HFFc6 (cell line): ENCODE measurements at places on chromosomes 11 and 22. TPM values are rescaled to one million over a fixed set of nuclear protein-coding genes. Genes with fewer than 3 reads are reported as not detected.
A peak's percentile ranks its signal among the peaks of the same experiment; 100 is the strongest.

BAD gene
- total RNA-seq, result 67.6 to 73.0 TPM (median 72.7 TPM) in 3 replicates

HEPN1 gene
- not detected in 3 replicates for total RNA-seq

UCP3 gene
- total RNA-seq, result 0.10 to 0.84 TPM (median 0.27 TPM) in 3 replicates

OR10A2 gene
- not detected in 3 replicates for total RNA-seq

DNA sequence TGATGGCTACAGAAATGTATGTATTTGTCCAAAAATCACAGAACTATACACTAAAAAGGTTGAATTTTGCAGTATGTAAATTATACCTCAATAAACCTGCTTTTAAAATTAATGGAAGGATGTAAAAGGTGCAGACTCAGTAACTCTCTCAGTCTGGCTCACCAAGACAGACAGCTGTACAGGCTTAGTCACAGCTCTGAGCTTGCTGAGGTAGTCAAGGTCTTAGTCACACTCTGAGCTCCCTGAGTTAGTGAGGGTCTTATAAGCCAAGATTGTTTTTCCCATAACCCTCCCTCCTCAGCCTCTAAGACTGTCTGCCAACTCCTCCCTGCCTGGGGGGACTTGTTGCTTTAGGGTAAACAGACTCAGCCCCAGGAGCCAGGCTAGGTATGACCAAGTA, 59.3 kb upstream of the IZUMO1R start:
- no peak overlapping the region for H3K4me3 ChIP-seq
- H3K36me3 ChIP-seq, result no peaks in the 10 kb centered on the region
- H3K27me3 ChIP-seq, result peaks cover 6% of the 10 kb centered on the region
- H3K27ac ChIP-seq, result no peak overlapping the region
- no peak for DNase-seq

- H3K27me3 ChIP-seq, result peaks cover 2% of the 10 kb centered on the region
- peaks cover 56% of the 10 kb centered on the region for H3K4me1 ChIP-seq
- no peak overlapping the region for H3K4me3 ChIP-seq
- peak; percentile 77 for DNase-seq
Observed at GRCh38 chr11:93842461-93842860, 8.0 kb downstream of the VSTM5 start.

GRCh38 chr11:36467012-36467411, 43.1 kb downstream of the TRAF6 start:
- peaks cover 72% of the 10 kb centered on the region for H3K4me1 ChIP-seq
- no peak overlapping the region for H3K27ac ChIP-seq
- DNase-seq, result no peak
- H3K36me3 ChIP-seq, result peaks cover 27% of the 10 kb centered on the region
- peaks cover 4% of the 10 kb centered on the region for H3K27me3 ChIP-seq

GRCh38 chr11:47067401-47067800, 109.3 kb downstream of the ARFGAP2 start:
- no peak for DNase-seq
- peaks cover 29% of the 10 kb centered on the region for H3K4me1 ChIP-seq
- H3K27ac ChIP-seq, result no peak overlapping the region
- H3K4me3 ChIP-seq, result no peak overlapping the region
- peaks cover 2% of the 10 kb centered on the region for H3K27me3 ChIP-seq

GRCh38 chr22:45478108-45478771, 24.4 kb upstream of the FBLN1 start:
- H3K4me3 ChIP-seq, result no peak overlapping the region; the same call in 1 of the 2 replicates
- no peaks in the 10 kb centered on the region for H3K36me3 ChIP-seq
- DNase-seq, result peak; percentile 97
- peak overlapping the region; percentile 80 for H3K27ac ChIP-seq
- peaks cover 1% of the 10 kb centered on the region; the same call in 1 of the 2 replicates for H3K27me3 ChIP-seq

DNA sequence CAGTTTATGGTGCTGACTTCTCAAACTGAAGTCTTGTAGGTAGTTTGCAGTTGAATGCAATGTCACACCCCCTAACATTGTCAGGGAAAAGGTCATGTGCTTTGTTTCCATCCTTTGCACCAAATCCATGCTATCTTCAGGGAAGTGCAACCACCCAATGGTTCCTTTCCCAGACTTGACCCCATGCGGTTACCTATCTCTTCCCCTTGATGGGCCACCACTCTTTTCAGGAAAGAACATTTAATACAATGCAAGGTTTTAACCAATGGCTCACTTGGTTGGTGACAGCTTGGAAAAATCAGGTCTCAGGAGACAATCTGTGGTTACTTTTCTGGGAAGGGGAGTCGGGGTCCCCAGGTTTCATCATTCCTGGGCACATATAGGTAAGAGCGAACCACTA, 2.1 kb downstream of the ABTB2 start:
- DNase-seq, result no peak
- peaks cover 35% of the 10 kb centered on the region for H3K4me1 ChIP-seq
- H3K27me3 ChIP-seq, result peaks cover 12% of the 10 kb centered on the region
- peak overlapping the region; percentile 80 for H3K4me3 ChIP-seq

GRCh38 chr11:13480198-13480597, 15.6 kb downstream of the PTH start:
- H3K27ac ChIP-seq, result no peak overlapping the region
- H3K4me3 ChIP-seq, result no peak overlapping the region
- H3K4me1 ChIP-seq, result no peaks in the 10 kb centered on the region

- H3K27ac ChIP-seq, result no peak overlapping the region
- H3K36me3 ChIP-seq, result peaks cover 20% of the 10 kb centered on the region; the same call in 1 of the 2 replicates
- H3K4me1 ChIP-seq, result peaks cover 13% of the 10 kb centered on the region
- H3K27me3 ChIP-seq, result peaks cover 12% of the 10 kb centered on the region
Observed at GRCh38 chr11:65538915-65539743, 14.2 kb downstream of the SCYL1 start.

GRCh38 chr22:38453996-38454352, 1.0 kb downstream of the KCNJ4 start:
- H3K27me3 ChIP-seq, result peaks cover 68% of the 10 kb centered on the region
- no peaks in the 10 kb centered on the region; the same call in 1 of the 2 replicates for H3K4me1 ChIP-seq

DNA sequence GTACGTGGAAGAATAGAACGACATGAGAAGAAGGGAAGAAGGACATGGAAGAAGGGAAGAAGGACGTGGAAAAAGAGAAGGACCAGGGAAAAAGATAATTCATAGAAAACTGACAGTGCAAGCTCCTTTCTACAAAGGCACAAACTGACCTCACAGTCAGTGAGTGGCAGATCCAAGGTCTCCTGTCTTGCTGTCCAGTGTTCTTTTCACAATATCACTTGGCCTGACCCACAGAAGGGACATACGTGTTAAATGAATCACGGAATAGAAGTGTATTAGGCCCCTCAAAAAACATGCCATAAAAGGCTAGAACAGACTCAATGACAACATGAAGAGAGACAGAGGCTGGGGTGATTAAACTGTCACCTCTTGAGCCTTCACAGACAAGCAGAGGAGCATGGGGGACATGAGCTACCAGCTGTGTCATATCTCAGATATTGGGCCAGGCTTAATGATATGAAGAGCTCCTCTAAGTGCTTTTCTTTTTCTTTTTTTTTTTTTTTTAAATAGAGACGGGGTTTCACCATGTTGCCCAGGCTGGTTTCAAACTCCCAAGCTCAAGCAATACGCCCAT, 4.6 kb downstream of the ASCC2 start:
- H3K36me3 ChIP-seq, result peaks cover 26% of the 10 kb centered on the region
- H3K4me3 ChIP-seq, result no peak overlapping the region
- H3K27me3 ChIP-seq, result no peaks in the 10 kb centered on the region; the same call in none of the 2 replicates
- peaks cover 27% of the 10 kb centered on the region for H3K4me1 ChIP-seq

DNA sequence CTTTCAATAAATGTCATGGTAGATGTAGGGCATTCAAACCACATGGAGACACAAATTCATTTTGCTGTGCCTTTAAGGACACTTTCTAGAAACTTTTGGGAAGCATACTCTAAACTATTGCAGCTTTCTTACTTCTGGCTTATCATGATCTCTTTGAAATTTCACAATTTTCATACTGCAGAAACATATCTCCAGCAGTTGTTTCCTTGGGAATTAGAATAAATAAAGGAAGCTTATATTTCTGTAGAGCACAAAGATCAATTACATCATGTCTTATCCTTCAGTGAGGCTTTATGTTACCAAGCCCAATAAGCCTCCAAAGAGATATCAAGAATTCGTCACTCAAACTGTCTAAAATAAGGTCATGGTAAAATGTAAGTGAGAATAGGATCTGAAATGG, 74.5 kb upstream of the RAB38 start:
- DNase-seq, result no peak
- no peak overlapping the region for H3K27ac ChIP-seq
- H3K4me3 ChIP-seq, result no peak overlapping the region
- H3K4me1 ChIP-seq, result peaks cover 15% of the 10 kb centered on the region
- H3K27me3 ChIP-seq, result peaks cover 4% of the 10 kb centered on the region; the same call in 1 of the 2 replicates
- H3K36me3 ChIP-seq, result no peaks in the 10 kb centered on the region

GRCh38 chr11:34564406-34564805, 50.8 kb upstream of the ELF5 start:
- H3K27me3 ChIP-seq, result peaks cover 36% of the 10 kb centered on the region
- H3K4me3 ChIP-seq, result no peak overlapping the region
- no peaks in the 10 kb centered on the region for H3K36me3 ChIP-seq
- H3K27ac ChIP-seq, result no peak overlapping the region
- peaks cover 12% of the 10 kb centered on the region for H3K4me1 ChIP-seq

DNA sequence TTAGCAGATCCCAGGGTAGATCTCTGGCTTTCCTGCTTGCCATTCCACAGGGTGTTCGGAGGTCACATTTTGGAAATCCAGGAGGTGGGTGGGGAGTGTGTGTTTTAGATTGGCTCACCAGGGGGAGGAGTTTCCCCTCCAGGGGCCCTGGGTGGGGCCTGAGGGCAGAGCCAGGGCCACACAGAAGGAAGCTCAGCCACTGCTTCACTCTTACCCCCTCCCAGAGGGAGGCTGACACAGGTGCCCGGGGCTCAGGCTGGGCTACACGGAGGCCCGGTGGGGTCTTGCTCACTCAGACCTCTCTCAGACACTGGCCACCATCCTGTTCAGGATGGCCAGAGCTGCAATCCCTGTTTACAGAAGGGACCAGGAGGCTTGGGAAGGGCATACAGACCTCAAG, 2.5 kb downstream of the WNT7B start:
- H3K27me3 ChIP-seq, result peaks cover 25% of the 10 kb centered on the region
- peaks cover 19% of the 10 kb centered on the region for H3K4me1 ChIP-seq
- H3K4me3 ChIP-seq, result no peak overlapping the region

GRCh38 chr11:14144934-14145333, 182.4 kb downstream of the SPON1 start:
- DNase-seq, result no peak
- no peak overlapping the region for H3K27ac ChIP-seq
- H3K27me3 ChIP-seq, result no peaks in the 10 kb centered on the region; the same call in none of the 2 replicates

- no peak for DNase-seq
- H3K27me3 ChIP-seq, result no peaks in the 10 kb centered on the region
- no peak overlapping the region for H3K27ac ChIP-seq
Observed at GRCh38 chr11:39209981-39210380, 2249.5 kb downstream of the LRRC4C start.

DNA sequence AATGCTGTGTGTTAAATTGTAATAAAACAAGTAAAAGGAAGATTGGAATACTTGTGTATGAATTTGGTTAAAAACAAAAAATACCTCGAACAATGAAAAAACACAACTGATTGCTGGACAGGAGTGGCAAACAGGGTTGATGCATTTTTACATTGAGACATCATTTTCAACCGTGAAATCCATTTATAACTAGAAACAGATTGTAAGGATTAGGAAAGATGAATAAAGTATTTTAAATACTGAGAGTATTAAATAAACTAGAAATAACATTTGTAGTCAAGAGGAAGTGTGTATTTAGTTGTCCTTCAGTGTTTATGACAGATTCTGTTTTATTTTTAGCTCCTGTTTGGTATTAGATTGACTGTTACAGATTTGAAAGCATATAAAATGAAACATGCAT, 5.4 kb downstream of the ATM start:
- DNase-seq, result no peak
- H3K27me3 ChIP-seq, result no peaks in the 10 kb centered on the region
- H3K36me3 ChIP-seq, result peaks cover 33% of the 10 kb centered on the region
- H3K4me1 ChIP-seq, result peaks cover 26% of the 10 kb centered on the region

GRCh38 chr11:115141231-115142114, 362.7 kb downstream of the CADM1 start:
- H3K27me3 ChIP-seq, result no peaks in the 10 kb centered on the region; the same call in 1 of the 2 replicates
- H3K27ac ChIP-seq, result no peak overlapping the region
- H3K4me3 ChIP-seq, result no peak overlapping the region
- no peak for DNase-seq

GRCh38 chr11:100438376-100438775, 248.7 kb upstream of the ARHGAP42 start:
- no peak overlapping the region for H3K4me3 ChIP-seq
- H3K27ac ChIP-seq, result no peak overlapping the region
- H3K4me1 ChIP-seq, result no peaks in the 10 kb centered on the region
- H3K27me3 ChIP-seq, result no peaks in the 10 kb centered on the region; the same call in 1 of the 2 replicates

DNA sequence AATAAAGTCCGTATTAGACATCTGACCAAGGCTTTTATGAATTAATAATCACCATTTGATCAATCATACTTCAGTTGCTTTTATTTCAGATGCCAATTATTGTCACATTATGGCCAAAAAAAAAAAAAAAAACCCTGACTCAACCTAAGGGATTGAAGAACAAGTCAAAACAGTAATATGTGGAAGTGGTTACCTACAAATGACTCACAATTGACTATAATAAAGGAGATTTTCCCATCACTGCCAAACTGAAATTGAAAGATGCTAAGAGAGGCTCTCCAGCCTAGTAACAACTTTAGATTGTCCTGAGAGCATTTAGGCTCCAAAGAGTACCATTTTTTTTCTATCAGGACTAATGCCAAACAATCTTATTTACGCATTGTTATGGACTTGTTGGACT, 35.2 kb downstream of the SOX6 start:
- H3K27me3 ChIP-seq, result peaks cover 3% of the 10 kb centered on the region; the same call in 1 of the 2 replicates
- peak; percentile 3 for DNase-seq
- no peaks in the 10 kb centered on the region; the same call in 1 of the 2 replicates for H3K4me1 ChIP-seq
- H3K36me3 ChIP-seq, result no peaks in the 10 kb centered on the region
- H3K4me3 ChIP-seq, result no peak overlapping the region

GRCh38 chr11:35241083-35241482, 102.1 kb downstream of the CD44 start:
- peaks cover 1% of the 10 kb centered on the region for H3K27me3 ChIP-seq
- no peak overlapping the region; the same call in 1 of the 2 replicates for H3K4me3 ChIP-seq
- H3K4me1 ChIP-seq, result peaks cover 63% of the 10 kb centered on the region
- H3K36me3 ChIP-seq, result peaks cover 8% of the 10 kb centered on the region
- H3K27ac ChIP-seq, result peak overlapping the region; percentile 70

DNA sequence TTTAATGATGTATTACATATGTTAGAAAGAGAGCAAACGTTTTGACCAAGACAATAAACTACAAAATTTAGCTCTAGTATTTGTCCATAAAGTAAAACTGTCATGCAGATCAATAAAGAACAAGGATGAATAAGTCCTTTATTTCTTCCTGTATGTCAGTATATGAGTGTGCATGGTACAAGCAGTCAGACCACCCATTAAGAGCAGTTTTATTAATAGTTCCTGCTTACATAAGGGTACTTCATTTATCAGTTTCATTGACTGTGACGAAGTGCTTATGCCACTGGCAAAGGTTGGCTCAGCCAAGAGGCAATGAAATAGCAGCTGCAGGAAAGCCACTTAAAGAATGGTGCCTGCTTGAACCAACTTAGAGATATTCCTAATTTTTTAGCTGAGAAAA, 913.0 kb upstream of the CNTN5 start:
- H3K4me3 ChIP-seq, result no peak overlapping the region; the same call in 1 of the 2 replicates
- H3K36me3 ChIP-seq, result no peaks in the 10 kb centered on the region; the same call in 1 of the 2 replicates
- H3K27ac ChIP-seq, result no peak overlapping the region
- H3K27me3 ChIP-seq, result no peaks in the 10 kb centered on the region; the same call in 1 of the 2 replicates

GRCh38 chr11:7651140-7651551, 22.2 kb downstream of the CYB5R2 start:
- DNase-seq, result peak; percentile 74
- H3K4me3 ChIP-seq, result no peak overlapping the region
- H3K27ac ChIP-seq, result no peak overlapping the region
- H3K36me3 ChIP-seq, result 0 out of 2 replicates have a peak, but pooled peaks cover 10% of the 10 kb centered on the region
- H3K4me1 ChIP-seq, result peaks cover 26% of the 10 kb centered on the region
- peaks cover 4% of the 10 kb centered on the region for H3K27me3 ChIP-seq
